Caudate nucleus (tissue), 63 donors: ENCODE measurements at places on chromosomes 3 and 15.

GRCh38 chr3:71214797-71215196 is 368.7 kb downstream of the FOXP1 start:
- no peak for DNase-seq

GRCh38 chr3:12985148-12985547 is 88.1 kb downstream of the IQSEC1 start:
- DNase-seq = no peak

GRCh38 chr15:74674161-74674560 is 21.7 kb downstream of the EDC3 start:
- DNase-seq = no peak

DNA sequence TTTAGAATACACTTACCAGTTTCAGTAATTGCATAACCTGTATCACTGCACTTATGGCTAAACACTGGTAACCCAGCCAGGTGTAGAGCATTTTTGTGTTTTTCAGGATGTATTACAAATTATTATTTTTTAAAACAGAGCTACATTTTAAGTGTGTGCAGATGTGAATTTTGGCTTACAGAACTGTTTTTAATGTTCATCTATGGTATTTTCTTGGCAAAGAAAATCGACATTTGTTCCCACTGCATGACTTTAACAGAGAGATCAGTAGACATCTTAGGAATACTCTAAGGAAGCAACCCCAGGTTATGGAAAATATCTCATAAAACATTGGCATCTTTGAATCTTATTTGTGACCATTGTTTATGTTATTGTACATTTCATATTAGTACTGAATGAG is 73.3 kb downstream of the ATP13A4 start:
- no peak for DNase-seq

DNA sequence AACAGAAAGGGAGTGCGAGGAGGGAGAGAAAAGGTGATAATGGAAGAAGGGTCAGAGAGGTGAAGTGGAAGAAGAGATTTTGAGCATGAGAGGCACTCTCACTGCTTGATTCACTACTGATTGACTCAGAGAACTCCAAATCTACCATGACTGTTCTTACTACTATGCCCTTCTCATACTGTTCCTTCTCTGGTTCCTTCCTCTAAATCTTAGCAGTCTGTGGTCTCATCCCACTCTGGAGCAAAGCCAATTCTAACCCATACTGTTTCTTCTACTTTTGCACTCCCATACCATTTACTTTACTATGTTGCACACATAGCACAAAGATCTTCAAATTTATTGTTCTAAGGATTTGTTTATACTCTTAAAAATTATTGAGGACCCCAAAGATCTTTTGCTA is 100.8 kb downstream of the DTWD1 start:
- DNase-seq = no peak

- no peak for DNase-seq
These were observed 422.7 kb upstream of the CFAP20DC start for GRCh38 chr3:59472541-59472940.

DNA sequence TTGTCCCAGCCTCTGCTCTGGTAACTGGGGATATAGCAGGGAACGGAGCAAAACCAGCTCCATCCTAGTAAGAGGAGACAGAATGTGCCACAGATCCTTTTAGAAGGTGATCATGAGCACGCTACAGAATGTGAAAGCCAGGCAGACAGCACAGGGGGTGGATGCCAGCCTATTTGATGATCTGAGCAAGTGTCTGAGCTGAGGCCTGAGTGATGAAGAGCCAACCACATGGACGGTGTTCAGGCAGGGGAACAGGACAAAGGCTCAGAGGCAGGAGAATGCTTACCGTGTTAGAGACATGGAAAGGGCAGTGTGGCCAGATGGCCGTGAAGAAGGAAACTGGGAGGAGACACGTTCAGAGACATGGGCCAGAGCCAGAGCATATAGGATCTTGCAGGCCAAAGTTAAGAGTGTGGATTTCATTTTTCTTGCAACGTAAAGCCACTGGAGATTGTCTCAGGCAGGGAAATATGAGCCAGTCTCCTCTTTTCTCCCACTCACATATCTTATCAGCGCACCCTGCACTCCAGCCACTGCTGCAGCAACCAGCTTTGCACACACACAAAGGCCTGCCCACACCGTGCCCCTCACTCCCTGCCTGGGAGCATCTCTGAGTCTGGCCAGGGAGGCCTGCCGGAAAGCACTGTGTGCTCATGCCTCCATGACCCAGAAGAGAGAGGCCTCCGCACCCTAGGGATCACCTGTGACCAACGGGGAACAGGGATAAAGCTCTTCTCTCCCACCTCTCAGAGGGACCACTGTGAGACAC is 20.1 kb downstream of the RAB43 start:
- no peak for DNase-seq

DNA sequence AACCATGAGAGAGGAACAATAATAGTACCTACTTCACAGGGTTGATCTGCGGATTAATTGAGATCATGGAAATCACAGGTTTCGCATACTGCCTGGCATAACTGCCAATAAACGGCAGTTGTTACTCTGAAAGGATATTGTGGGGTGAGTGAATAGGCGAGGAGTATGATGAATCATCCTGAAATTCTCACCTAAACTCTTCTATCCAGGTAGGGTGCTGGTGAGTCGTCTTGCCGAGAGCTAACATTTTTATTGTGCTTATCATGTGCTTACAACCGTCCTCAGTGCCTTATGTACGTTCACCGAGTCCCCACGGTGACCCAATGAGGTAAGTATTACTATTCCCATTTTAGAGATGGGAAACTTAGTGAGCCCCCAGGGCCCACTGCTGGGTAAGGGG is 52.4 kb upstream of the SRGAP3 start:
- DNase-seq = peak; percentile 41

GRCh38 chr15:52071570-52071969 is 41.0 kb downstream of the BCL2L10 start:
- no peak for DNase-seq

- DNase-seq = no peak
These were observed 13.5 kb upstream of the NR2C2 start for GRCh38 chr3:14933820-14934425.

DNA sequence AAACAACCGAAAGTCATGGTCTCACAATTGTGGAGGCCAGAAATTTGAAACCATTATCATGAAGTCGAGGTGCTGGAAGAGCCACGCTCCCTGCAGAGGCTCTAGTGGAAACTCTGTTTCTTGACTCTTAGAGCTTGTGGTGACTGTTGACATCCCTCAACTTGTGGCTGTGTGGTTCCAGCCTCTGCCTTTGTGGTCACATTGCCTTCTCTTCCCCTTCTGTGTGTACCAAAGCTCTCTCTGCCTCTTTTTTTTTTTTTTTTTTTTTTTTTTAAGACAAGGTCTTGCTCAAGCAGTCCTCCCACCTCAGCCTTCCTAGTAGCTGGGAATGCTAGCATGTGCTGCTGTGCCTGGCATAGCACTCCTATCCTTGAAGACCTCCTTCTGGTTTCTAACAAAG is 48.7 kb upstream of the CRTC3 start:
- DNase-seq = no peak

DNA sequence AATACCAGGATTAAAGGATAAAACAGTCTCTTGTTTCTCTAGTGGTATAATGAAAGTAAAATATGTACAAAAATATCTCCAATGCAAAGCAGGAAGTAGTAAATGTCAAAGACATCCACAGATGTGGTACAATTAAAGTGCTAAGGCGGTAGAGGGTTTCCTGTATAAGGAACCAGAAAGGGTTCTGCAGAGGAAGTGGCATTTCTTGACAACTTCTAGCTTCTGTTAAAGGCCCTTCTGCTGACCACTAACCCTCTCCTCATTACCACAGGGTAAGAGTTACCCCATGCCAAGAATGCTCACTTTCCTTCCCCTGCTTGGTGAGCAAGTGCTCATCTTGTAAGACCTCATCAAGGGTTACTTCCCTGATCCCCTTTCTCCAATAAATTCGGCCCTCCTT is 883.6 kb upstream of the NR2F2 start:
- DNase-seq = no peak

GRCh38 chr3:67655364-67656121 is 1.1 kb upstream of the SUCLG2 start:
- DNase-seq = no peak

GRCh38 chr3:30713885-30714503 is 107.6 kb downstream of the TGFBR2 start:
- DNase-seq = no peak

- no peak for DNase-seq
These were observed 141.8 kb downstream of the EEFSEC start for GRCh38 chr3:128294999-128295468.

DNA sequence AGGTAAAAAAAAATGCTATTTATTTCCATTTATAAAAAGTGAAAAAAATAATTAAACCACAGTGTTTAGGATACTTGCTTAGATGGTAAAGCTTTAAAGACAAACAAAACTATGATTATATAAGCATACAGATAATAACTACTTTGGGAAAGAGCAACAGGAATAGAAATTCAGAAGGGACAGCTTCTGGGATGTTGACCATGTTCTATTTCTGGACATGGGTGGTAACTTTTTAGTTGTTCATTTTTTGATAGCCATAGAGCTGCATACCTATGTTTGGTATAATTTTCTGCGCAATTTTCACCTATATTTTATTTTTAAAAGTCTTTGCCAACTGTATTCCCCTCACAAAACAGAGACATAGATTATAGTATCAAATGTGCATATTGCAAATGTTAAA is 572.0 kb upstream of the NR2F2 start:
- no peak for DNase-seq

DNA sequence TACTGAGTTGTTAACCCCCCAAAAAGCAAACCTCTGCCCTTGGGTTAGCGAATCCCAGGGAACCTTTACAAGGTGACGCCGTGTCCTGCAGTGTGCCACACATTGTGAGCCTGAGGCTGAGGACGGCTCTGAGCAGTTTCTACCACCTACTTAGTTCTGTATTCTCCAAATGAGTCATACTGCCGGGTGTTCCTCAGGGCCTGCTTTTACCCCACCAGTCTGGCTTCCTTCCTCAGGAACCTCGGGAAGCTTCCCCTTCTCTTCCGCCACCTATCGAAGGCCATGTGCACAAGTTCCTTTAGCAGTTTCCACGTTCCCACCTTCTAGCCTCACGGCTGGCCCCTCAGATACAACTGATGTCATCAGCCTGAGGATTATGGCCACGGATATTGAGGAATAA is 384.0 kb upstream of the TPM1 start:
- DNase-seq = no peak

GRCh38 chr3:52052831-52053306 is 3.5 kb downstream of the DUSP7 start:
- DNase-seq = peak; percentile 60

- no peak for DNase-seq
These were observed 843 bp downstream of the CHRNA5 start for GRCh38 chr15:78565951-78566774.

GRCh38 chr15:75671730-75672602 is 24.3 kb downstream of the SNX33 start:
- no peak for DNase-seq

DNA sequence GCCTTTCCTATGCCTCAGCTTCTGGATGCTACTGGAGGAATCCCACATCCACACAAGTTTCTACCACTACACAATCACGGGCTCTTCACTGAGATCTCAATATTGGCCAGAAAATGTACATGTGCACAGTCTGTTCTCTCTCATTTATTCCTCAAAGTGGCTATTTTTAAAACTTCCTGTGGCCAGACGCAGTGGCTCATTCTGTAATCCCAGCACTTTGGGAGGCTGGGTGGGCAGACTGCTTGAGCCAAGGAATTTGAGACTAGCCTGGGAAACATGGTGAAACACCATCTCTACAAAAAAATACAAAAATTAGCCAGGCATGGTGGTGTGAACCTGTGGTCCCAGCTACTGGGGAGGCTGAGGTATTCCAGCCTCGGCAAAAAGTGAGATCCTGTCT is 91.4 kb upstream of the PRTG start:
- no peak for DNase-seq

GRCh38 chr15:77526595-77527163 is 106.0 kb downstream of the HMG20A start:
- DNase-seq = no peak

DNA sequence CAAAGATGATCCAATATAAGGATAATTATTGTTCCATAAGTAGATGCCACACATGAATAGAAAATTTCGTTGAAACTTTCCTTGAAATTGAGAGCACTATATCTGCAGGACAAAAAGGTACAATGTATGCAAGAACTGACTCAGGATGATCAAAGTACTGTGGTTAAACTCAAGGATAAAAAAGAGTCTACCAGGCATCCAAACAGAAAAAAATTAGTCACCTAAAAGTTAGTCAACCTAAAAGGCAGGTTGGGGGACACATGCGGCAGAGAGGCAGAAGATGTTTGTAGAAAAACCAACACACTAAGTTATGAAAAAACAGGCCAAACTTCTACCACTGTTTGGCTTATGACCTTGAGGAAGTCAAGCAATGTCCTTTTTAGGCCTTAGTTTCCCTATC is 68.7 kb downstream of the GSK3B start:
- DNase-seq = no peak
